Retina (tissue), 1 donor: ENCODE measurements at places on chromosomes 7 and 10.

- peak; percentile 59 for DNase-seq
Observed at GRCh38 chr7:69599286-69599954, 1.1 kb downstream of the AUTS2 start.

- peak; percentile 16 for DNase-seq
Observed at GRCh38 chr7:34718867-34719266, 60.8 kb downstream of the NPSR1 start.

GRCh38 chr7:78306634-78307033, 508.1 kb downstream of the PHTF2 start:
- no peak for DNase-seq

- no peak for DNase-seq
Observed at GRCh38 chr7:102122026-102122425, 164.6 kb upstream of the SH2B2 start.

DNA sequence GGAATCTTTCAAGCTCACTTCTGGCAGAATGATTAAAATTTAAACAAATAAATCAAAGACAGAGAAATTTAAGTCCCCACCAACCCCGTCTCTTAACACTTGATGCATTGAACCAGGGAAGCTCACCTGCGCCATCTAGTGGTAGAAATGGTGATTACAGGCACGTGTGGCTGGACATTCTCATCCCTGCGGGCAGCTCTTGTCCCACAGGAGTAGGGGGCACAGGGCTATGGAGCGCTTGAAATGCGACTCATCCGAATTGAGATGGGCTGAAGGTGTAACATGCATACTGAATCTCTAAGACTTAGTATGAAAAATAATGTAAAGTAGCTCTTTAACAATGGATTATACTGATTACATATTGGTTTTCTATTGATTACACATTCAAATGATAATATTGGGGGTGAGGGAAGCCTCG, 24.8 kb upstream of the SLIT1 start:
- DNase-seq, result peak; percentile 89

DNA sequence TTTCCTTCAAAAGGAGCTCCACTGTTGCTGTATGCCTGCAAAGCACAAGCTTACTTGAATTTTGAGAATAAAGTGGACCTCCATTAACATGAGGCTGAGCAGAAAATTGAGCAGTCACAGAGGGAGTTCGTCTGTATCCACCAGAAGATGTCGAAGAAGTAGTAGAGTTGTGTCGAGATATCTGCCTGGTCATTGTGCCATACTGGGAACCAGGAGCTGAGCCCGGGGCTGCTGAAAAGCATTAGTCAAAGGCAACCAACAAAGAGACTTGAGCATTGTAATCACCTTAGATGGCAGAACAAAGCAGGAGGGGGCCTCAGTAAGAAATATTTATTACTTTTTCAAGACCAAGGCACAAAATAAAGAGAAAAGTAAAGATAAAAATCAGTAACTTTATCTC, 61.5 kb downstream of the PDSS1 start:
- DNase-seq, result no peak

DNA sequence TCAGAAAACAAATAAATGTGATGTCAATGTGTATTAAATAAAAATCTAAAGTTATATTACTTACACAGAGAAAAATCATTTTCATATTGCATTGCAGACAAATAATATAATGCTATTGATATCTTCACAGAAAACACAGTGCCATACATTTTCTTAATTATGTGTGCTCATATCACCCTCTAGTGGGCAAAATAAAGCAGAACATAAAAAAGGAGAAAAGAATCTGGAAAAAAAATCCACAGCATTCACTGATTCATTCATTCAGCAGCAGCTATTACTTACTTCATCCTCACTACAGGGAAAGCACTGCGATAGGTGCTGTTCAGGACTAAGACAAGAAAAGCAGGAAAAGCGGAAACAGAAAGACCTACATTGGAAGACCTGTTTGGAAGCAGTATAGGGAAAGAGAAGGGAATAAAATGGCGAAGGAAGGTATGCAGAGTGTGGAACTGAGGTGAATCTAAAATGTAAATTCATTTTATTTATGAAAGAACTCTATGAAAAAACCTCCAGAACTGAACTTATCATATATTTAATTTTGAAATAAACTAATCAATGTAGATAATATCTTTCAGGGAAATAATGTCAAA, 73.2 kb downstream of the POT1 start:
- DNase-seq, result peak; percentile 12

DNA sequence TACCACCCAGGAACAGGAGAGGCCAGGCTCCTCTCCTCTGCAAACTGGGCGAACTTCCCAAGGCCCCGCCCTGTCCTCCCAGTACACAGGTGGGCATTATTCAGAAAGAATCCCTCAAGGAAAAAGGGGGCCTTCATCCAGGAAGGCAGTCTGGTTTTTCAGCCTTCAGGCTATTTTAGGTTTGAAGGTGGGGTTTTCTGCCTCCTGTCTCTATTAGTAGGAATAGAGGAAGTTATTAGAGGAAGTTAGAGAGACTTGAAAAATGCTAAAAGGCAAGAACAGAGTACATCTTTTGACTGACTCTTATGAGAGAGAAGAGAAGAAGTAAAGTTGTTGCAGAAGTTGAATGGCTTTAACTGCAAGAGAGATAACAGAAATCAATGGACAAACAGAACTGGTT, 250.9 kb upstream of the SORCS1 start:
- DNase-seq, result no peak

DNA sequence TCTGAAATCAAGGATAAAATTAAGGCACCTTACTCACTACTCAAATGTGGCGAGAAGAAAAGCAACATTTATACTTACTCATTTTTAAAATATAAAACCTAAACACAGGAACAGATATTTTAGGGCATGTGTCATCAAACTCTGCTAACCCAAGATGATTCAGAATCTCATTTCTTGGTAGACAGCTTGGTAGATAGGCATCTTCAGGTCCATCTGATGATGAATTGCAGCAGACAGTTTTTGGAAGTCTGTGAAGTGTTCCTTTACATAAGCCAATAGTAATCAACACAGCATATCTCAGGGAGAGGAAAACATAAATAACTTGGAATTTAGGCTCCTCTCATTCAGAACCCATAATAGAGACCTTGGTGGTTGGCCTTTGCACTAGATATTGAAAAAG, 3.4 kb downstream of the HIPK2 start:
- DNase-seq, result no peak

GRCh38 chr10:133388973-133389818, 4.8 kb upstream of the MTG1 start:
- DNase-seq, result no peak

- no peak for DNase-seq
Observed at GRCh38 chr7:39310699-39311098, 255.5 kb upstream of the YAE1 start.

GRCh38 chr7:44154703-44155102, 13.6 kb upstream of the MYL7 start:
- DNase-seq, result no peak

DNA sequence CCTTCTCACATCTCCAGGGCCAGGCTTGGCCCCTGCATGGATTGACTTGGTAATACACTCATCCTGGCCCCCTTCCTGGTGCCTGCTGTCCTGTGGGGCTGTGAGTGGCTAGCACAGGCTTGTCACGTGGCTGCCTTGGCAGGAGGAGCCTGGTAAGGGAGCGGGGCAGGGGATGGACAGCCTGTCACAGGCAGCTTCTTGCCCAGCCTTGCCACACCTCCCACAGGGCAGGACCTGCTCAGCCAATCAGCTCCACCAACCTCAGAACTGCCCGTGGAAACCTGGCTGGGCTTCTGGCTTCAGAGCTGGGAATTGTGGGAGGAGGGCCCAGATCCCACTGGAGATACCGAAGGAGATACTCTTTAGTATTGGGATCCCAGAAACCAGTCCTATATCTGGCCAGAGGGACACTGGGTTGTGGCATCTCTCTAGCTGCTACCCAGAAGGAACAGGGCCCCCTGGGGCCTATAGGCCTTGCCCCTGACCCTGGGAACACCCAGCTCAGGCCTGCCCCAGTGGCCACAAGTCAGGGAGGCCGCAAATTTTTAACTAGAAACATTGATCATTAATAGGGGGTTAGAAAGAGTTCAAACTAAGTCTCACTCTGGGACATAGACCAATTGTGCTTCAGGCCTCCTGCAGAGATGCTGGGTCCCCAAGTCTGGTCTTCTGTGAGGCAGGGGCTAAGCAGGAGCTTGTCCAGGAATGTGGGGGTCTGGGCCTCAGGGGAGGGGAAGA, at the start of gene HOGA1:
HOGA1 (plus strand) TSS at position 330 of the 738 bp plus-strand sequence; CDS start at position 645, 315 bp downstream.
- DNase-seq, result peak; percentile 50

GRCh38 chr7:152399344-152399743, 36.5 kb downstream of the KMT2C start:
- DNase-seq, result no peak

- no peak for DNase-seq
Observed at GRCh38 chr10:114604357-114605130, 53.5 kb downstream of the ABLIM1 start.

DNA sequence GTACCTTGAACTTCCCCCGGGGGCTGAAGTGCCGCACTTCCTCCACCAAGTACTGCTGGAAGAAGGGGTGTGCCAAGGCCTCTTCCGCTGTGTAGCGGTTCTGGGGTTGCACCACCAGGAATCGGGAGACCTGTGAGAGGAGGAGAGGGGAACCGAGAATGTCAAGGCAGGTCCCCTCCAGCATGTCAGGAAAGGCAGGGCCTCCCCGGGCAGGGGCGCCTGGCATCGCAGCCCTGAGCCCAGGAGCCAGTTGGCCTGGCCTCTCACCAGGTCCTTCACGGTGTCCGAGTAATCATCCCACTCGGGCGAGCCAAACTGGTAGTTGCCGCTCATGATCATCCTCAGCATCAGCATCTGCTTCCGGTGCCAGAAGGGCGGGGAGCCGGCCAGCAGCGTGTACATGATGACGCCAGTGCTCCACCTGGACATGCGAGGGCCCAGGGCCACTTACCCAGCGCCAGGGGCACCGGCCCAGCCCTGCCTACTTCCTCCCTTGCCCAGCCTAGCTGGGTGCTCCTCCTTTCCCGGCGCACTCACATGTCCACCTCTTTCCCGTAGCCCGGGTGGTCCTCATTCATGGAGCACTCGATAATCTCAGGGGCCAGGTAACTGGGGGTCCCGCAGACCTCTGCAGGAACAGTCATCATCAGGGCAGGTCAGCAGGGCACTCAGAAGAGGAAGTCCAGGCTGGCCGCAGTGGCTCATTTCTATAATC, 11.0 kb downstream of the PHKG1 start:
- DNase-seq, result no peak

DNA sequence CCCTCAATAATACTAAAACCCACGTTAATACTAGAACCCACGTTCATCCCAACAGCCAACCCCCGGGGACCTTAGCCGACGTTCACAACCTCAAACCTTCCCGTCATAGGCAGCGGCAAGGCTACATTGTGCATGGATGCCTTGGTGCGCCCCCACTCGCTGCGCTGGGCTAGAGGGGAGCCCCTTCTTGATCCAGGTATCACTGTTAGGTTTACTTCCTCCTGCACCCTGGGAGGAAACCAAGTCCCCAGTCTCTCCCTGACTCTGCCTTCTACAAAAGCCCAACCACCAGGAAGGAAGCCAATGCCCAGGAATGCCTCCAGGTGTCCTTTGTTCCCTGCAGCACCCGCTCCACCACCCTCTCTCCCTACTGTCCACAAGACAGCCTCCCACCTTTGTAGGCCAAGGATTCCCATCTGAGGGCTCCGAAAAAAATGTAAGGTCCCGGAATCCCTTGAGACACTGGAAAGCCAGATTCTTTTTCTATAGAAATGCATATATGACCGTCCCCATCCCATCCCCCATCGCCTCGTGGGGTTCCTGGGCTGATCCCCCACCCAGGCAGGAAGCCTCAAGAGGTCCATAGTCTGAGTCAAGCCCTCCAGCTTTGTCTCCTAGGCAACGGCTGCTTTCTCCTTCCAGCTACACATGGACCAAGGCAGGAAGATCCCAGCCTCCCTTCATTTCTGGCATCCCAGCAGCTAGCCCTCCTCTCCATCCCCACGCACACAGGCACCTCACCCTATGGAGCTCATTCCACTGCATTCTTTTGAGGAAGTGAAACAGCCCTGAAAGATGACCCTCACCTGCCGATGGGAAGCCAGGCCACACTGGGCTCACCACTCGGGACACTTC, 25.2 kb downstream of the CTBP2 start:
- no peak for DNase-seq

DNA sequence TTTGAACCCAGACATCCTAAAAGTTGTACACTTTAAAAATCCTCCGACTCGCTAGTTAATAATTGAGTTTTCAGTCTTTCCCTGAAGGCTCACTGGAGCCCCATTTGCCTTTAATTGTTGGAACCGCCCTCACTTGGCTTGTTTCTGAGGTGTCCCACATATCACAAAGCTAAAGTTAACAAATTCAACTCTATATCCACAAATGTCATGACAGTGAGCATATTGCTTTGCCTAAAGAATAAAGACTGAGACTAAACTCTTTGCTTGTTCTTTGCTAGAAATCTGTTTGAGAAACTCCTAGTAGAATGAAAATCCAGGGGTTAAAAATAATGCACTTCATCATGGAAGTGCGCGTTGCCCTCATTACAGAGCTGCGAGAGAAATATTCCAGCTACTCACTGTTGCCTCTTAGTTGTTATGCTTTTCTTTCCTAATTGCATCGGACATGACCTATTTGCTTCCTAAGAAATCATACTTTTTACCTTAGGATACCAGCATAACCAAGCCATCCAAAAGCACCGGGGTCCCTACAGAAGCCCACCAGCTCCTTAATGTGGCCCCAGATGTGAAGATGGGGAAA, 752 bp downstream of the THSD7A start:
- DNase-seq, result peak; percentile 67

DNA sequence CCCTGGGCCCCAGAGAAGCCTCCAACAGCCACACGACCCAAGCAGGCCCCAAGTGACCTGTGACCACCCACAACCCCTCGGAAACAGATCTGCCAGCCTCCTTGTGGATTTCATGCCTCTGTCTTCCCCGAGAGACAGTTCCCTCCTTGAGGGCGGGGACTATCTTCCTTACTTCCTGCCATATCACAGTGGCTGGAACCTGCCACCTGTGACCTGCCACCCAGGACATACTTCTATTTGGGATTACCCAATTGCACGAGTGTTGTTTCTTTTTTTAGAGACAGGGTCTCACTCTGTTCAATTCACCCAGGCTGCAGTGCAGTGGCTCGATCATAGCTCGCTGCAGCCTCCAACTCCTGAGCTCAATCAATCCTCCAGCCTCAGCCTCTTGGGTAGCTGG, 25.9 kb downstream of the TNRC18 start:
- DNase-seq, result no peak

DNA sequence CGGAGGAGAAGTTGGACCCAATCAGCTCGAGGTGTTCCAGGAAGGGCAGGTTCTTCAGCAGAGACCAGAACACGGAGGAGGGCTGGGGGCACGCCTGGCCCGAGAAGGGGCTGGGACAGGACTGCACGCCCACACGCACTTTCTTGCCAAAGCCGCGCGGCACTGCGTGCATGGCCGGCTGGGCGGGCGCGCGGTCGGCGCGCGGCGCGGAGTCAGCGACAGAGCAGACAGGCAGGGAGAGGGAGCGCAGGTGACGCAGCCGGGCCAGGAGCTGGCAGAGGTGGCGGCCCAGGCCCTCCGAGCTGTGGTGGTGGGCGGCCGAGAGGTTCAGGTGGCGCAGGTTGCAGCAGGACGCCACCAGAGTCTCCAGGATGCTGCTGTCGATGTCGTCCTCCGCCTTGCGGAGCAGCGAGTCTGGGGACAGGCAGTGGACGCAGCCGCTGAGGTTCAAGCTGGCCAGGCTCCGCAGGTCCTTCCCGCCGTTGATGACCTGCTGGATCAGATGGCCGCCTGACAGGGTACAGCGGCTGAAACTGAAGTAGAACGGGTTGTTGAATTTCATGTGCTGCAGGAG, 77.2 kb upstream of the TNRC18 start:
- no peak for DNase-seq
